ENCODE measurements at places on chromosomes 12 and 14. TPM values are rescaled to one million over a fixed set of nuclear protein-coding genes. Genes with fewer than 3 reads are reported as not detected.
A peak's percentile ranks its signal among the peaks of the same experiment; 100 is the strongest.

DNA sequence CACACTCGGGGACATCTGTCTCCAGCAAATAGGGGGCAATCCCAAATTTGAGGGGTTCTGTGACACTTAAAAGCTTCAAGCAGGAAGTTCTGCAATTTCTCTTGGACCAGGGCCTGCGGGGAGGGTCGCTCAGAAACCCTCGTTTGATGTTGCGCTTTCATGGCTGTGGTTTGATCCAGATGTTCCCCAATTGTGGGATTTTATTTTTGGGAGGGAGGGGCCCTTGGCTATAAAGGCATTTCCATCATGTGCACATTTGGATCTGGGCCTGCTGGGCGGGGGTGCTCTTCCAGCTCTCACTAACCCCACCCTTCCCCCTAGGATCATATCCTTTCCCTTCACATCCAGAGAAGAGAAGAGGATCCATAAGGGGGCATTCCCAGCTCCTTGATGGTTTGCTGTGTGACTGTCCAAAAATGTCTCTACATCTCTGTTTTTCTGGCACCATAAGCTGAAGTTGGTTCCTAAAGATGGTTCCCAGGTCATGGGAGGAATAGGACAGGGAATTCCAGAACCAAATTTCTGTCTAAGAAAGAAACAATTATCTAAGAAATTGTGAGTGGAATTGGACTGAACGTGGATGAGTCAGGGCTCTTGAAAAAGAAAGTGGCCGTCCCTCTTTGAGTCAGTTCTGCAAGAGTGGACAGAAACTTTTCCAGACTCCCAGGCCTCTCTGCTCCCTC, 47.2 kb downstream of the SMUG1 start:
- DNase-seq, result no peak

Gene REP15
- 2.0 TPM for total RNA-seq

Gene KRT73
- total RNA-seq, result 1.3 TPM

Gene ZBTB1
- total RNA-seq, result 28.5 TPM

- DNase-seq, result peak; percentile 66
Measured at GRCh38 chr14:95314609-95315008, 5.1 kb downstream of the CLMN start.

Gene KIF26A
- total RNA-seq, result 14.8 TPM

Gene PGF
- total RNA-seq, result 6.6 TPM

Gene SERPINA1
- 77.8 TPM for total RNA-seq

GRCh38 chr14:75711796-75712211, 50.8 kb downstream of the TTLL5 start:
- peak; percentile 90 for DNase-seq

DNA sequence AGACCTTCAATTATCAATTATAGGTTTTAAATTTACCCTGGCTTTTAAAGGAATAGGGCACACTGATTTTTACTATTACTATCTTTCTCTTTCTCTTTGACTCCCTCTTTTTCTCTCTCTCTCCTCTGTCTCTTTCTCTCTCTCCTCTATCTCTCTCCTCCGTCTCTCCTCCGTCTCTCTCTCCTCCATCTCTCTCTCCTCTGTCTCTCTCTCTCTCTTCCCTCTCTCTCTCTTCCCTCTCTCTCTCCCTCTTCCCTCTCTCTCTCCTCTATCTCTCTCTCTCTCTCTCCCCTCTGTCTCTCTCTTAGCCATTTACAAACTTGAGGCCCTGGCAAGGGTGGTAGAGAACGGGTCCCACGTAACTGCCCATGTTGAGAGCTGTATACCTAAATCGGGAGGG, 62.3 kb downstream of the LRIG3 start:
- DNase-seq, result no peak

Gene RTL1
- not detected for total RNA-seq

GRCh38 chr12:22609501-22609900, 15.5 kb upstream of the ETNK1 start:
- DNase-seq, result no peak

DNA sequence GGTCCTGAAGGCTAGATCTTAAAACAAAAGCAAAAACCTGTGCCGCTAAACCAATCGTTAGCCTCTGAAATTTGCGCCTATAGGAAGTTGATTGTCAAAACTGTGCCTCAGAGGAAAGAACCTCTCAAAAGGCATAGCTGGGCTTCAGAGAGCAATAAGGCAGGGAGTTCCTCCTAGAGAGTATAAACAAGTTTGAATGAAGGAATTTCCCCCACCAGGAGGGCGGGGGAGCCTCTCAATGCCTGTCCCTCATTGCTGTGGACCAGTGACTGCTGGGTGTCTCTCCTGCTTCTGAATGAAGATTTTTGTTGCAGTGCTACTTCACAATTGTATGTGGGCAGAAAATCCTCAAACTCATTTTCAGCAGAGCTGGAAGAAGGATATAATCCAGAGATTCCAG, 88.6 kb downstream of the KCNK10 start:
- no peak for DNase-seq

GRCh38 chr14:58571769-58572472, 65.8 kb upstream of the DACT1 start:
- DNase-seq, result no peak

GRCh38 chr14:20460458-20461224, 593 bp downstream of the PIP4P1 start:
- peak; percentile 47 for DNase-seq

Gene OLR1
- total RNA-seq, result 5.7 TPM

- no peak for DNase-seq
Measured at GRCh38 chr12:132172619-132173018, 28.4 kb downstream of the NOC4L start.

Gene TGFB3
- total RNA-seq, result 30.7 TPM

DNA sequence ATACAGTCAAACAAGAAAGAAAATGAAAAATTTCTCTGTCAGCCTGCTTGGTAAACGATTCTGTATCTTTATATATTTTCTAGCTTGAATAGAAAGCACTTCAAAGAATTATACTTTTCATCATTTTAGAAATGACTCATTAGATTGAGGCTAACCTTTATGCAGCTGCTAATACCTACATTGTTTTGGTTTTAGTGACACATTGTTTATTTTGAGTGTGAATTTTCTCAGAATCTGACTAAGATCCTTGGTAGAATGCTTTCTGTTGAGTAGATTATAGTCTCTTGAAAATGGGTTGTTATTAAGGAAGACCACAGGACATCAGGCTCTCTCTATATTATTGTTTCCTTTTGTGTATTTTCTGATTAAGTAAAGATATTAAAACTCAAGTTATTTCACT, at the start of gene PMCH:
Gene PMCH (minus strand): TSS at position 45 of the 400 bp plus-strand sequence. CDS start 63 bp downstream, outside the sequence.
- no peak for DNase-seq

Gene OR6J1
- not detected for total RNA-seq
